ENCODE measurements at places on chromosomes 6 and 20.

DNA sequence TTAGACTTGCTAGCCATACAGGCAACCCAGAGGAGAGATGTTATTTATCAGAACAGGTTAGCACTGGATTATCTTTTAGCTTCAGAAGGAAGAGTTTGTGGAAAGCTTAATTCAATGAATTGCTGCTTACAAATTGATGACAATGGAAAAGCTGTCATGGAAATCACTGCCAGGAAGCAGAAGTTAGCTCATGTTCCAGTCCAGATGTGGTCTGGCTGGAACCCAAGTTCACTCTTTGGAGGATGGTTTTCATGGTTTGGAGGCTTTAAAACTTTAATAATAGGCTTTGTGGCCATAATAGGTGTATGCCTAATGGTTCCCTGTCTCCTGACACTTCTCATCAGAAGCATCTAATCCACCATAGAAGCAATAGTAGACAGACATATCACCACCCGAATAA, 699.0 kb downstream of the PHF3 start:
- no peak for DNase-seq

GRCh38 chr20:32792316-32792715, 27.4 kb upstream of the MAPRE1 start:
- DNase-seq: no peak

- no peak for DNase-seq
These were observed 8.4 kb upstream of the E2F1 start for GRCh38 chr20:33694639-33695012.

DNA sequence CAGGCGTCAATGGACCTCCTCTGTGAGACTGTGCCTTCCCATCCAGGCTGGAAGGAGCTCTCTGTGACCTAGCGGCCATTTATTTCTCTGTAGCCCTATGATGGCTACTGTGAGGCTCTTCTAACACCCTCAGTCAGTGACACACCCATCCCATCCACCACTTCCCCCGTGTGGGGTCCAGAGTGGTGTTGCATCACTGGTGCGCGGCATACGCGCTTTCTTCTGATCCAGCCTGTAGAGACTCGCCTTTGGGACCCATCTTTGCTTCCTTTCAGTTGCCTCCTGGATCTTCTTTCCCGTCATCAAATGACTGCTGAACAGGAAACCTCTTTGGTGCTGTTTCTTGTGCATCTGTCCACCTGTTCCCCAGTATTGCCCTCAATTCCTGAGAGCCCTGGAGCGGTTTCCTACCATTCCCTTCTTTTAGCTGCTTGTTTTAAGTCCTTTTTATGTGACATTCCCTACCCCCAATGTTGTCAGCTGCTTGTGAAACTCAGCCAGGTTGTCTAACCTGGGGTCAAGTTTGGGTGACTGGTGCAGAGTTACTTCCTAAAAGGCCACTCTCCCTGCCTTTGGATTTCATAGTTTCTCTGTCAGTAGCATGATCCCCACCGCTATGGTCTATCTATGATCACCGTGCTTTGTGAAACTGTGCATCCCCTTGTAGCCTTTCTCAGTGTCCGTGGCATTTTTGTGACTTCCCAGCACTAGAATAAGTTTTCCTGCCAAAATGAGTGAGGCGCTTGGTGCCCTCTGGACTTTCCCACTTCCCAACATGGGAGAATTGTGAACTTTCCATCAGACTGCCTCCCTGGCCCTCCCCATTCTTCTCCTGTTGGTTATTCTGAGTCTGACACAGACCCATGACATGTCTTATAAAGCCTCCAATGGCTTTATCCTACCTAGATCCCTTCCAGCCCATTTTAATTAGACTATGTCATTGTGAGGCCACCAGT, 5.7 kb downstream of the PRR3 start:
- DNase-seq: no peak

DNA sequence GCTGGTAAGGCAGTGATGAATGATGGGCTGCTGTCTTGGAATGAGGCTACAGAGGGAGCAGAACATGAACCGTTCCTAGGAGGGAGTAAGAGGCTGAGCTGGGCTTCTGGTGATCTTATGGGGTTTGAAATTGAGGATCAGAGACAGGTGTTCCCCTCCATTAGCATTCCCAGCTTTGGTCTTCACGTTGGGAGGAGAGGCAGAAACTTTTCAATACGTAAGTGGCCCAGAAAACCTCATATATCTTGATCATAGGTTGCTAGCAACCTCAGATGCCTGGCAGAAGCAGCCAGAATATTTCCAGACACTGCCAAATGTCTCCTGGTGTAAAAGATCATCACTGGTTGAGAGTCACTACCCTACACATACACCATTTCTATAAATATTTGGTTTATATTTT, 167.1 kb downstream of the INSM1 start:
- DNase-seq: no peak

DNA sequence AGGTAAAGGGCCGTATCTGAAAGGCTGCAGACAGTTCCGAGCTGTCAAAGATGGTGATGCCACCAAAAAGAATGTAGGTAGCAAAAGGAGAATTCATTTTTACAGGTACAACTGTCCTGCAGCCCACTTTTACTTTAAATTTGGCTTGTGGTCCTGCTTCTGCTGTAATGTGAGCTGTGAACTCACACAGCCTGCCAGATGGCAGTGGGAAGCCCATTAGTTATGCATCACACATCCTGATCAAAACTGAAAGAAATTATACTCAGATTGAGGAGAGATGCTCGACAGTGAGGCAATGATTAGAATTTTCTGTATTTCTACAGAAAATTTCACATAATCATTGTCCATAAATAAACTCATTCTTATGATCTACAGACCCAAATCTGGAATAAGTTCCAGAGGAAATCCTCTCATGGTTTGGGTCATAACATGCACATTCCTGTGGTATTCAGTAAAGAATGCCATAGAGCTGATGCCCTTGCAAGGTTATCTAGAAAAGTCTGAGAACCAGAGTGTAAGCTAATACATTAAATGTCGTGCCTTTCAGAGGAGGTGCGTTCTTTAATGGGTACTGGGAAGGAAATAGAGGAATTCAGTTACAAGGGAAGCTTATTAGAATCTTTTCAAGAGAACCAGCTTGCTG, 23.9 kb upstream of the E2F3 start:
- DNase-seq: no peak

- DNase-seq: no peak
These were observed 700 bp upstream of the MCUR1 start for GRCh38 chr6:13814938-13815575.

DNA sequence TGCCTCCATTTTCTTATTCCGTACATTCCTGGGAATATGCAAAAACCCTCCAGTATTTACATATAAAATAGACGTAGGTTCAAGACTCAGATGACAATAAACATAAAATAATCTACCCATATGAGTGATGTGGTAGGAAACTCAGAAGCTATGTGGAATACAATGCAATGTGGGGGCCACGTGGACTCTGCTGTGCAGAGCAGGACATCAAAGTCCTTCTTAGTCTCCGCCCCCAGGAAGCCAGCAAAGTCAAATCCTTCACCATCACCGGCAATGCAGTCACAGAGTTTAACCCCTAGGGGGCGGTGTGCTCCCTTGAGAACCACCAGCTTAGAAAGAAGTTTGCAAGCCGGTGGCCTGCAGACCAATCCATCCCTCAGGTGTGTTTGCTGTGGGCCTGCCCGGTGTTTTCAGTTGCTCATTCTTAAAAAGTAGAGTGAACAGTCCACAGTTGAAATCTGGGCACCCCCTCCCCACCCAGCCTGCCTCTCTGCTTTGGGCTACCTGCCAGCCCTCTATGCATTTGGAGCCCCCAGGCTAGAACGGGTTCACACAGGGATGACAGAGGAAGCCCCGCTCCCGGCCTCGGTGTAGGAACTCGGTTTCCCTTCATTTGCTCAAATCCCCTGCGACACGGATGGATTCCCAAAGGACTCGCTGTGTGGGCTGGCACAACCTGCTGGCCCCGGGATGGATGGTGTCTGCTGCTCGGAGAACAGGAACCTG, 59.9 kb downstream of the SULF2 start:
- DNase-seq: peak; percentile 25

- DNase-seq: no peak
These were observed 326.3 kb downstream of the RIMS1 start for GRCh38 chr6:72212686-72213085.

DNA sequence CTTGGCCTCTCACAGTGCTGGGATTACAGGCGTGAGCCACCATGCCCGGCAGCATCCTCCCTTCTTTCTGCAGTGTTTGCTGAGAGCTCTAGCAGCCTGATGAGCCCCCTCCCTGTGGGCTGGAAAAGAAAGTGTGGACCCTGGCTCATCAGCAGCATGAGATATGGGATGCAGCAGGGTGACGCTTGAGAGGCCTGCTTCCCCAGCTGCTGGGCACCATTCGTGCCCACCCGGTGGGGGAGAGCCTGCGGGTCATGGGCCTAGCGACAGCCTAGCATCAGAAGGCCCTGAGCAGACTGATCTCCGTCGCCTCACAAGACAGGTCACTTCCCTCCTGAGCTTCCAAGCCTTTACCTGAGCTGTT, 16.0 kb upstream of the CCDC167 start:
- DNase-seq: no peak

DNA sequence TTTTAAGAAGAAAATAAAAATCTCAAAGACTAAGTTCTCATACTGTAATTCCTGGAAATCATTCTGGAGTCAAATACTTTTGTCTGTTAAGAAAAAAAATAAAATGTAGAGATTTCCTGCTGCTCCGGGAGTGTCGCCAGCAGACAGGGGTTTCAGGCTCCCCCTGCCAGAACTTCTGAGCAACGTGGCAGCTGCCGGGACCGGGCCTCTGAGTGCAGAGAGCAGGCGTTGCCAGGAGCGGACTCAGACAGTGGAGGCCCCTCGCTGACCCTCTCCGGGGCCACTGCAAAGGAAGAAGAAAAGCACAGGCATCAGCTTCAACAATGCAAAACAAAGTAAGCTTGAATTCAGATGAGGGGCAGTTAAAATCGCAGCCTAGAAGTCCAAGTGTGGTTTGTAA, 95.5 kb downstream of the THBS2 start:
- DNase-seq: no peak

DNA sequence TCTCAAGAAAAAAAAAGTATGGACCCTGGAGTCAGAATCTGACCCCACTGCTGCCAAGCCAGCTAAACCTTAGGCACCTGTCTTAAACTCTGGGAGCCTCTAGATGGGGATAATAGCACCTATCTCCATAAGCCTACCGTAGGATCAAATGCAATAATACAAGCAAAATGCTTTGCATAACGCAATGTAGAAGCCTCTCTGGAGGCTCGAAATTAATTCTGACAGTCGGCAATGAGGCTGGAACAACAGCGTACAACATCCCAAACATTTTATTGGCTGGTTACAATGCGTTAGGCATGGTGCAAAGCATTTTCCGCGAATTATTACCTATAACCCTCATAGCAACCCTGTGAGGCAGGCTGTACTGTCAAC, 521 bp downstream of the CDK5RAP1 start:
- DNase-seq: no peak

DNA sequence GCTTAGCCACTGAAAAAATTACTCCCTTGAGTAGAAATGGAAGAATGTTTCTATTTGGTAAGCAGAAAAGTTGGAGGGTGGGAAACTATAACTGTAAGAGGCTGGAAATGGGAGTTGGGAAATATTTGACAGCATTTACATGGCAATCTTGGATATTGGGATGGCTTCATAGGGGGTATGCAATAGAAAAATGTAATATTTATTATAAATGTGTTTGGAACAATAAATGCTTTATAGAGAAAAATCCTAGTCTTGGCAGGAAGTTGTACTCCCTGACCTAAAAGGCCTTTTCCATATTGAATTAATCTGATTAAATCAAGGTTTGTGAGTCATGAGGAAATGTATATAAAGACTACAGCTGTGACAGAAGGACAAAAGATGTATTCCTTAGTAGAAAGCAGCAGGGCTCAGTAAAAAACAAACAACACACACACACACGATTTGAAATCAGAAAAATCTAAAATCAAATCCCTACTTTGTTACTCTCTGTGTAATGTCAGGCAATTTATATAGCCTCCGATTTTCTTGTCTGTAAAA, 272.3 kb downstream of the CD109 start:
- DNase-seq: no peak

DNA sequence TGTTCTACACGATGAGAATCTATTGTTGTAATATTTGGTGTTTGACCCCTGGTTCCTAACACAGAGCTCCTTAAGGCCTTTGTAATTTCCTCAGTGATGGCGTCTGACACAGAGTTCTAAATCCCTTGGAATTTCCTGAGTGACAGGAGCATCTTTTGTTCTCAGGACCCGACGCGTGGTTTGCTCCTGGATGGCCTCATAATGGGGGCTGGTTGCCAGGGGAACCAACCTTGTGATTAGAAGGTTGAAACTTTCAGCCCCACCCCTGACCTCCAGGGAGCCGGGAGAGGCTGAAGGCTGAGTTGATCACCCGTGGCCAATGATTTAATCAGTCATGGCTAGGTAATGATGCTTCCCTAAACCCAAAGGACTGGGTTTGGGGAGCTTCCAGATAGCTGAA, 20.5 kb upstream of the ZNF133 start:
- no peak for DNase-seq

All from activated naive CD4-positive, alpha-beta T cell (primary cell).